ENCODE measurements at places on chromosomes 11 and 22. TPM values are rescaled to one million over a fixed set of nuclear protein-coding genes. Genes with fewer than 3 reads are reported as not detected.

GRCh38 chr11:93715797-93716396 is 25.4 kb downstream of the TAF1D start:
- peak; percentile 17 for DNase-seq
- H3K27me3 ChIP-seq, result no peaks in the 10 kb centered on the region
- H3K4me3 ChIP-seq, result no peak overlapping the region
- no peak overlapping the region for H3K27ac ChIP-seq

DNA sequence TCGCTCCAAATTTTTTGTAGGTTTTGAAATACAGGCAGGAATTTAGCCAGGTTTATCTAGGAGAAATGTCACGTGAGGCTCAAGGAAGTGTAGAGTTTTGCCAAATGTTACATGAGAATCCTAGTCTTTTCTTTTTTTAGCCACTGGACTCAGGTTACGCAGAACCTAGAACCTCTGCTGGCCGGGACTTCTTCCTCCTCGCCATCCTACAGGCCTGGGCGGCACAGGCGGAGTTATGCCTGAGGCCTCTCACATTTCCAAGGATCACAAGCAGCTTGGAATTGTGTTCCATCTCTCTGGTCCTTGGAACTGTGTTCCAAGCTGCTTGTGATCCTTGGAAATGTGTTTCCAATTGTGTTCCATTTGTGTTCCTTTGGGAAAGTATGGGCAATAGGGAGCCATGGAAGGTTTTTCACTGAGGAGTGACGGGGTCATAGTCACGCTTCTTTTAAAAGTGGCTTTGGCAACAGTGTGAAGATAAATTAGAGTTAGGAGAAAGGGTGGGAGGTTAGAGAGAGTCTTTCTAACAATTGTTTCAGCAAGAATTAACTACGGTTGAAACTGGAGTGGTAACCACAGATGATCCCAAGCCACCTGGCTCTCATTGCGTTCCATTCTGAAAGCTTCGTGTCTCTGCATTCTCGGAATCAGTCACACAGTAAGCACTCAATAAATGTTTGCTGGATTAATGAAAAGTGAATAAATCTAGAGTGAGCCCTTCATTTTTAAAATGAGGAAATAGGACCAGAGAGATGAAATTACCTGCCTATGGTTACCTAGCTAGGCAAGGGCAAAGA is 12.5 kb upstream of the POU2AF1 start:
- no peaks in the 10 kb centered on the region for H3K36me3 ChIP-seq
- H3K4me1 ChIP-seq, result peaks cover 4% of the 10 kb centered on the region
- no peaks in the 10 kb centered on the region for H3K27me3 ChIP-seq
- no peak overlapping the region for H3K27ac ChIP-seq

- DNase-seq, result no peak
- no peak overlapping the region for H3K4me3 ChIP-seq
- H3K27ac ChIP-seq, result no peak overlapping the region
- peaks cover 52% of the 10 kb centered on the region for H3K27me3 ChIP-seq
- H3K36me3 ChIP-seq, result no peaks in the 10 kb centered on the region
Measured at GRCh38 chr22:46021577-46021976, 44.6 kb upstream of the WNT7B start.

DNA sequence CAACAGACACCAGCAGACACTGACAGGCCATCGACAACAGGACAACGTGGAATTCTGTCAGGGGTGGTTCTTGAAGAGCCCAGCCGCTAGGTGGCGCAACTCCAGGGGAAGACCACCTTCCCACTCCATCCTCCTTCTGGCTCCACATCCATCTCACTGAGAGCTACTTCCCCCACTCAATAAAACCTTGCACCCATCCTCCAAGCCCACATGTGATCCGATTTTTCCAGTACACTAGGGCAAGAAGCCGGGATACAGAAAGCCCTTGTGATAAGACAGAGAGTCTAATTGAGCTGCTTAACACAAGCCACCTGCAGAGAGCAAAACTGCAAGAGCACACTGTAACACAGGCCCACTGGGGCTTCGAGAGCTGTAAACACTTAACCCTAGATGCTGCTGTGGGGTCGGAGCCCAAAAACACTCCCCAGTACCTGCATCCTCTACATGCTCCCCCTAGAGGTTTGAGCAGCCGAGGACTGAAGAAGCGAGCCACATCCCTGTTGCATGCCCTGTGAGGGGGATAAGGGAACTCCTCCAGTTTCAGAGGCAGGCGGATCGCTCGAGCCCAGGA is 11.5 kb upstream of the RAB39A start:
- no peak overlapping the region for H3K27ac ChIP-seq
- peaks cover 4% of the 10 kb centered on the region for H3K4me1 ChIP-seq
- no peak overlapping the region for H3K4me3 ChIP-seq

Gene RAG1
- 0.84 TPM for total RNA-seq

Gene CHRM4
- total RNA-seq, result not detected

Gene MS4A4A
- not detected for total RNA-seq

Data from neural progenitor cell (in vitro differentiated cells).